ENCODE measurements at places on chromosomes 11 and 22.

DNA sequence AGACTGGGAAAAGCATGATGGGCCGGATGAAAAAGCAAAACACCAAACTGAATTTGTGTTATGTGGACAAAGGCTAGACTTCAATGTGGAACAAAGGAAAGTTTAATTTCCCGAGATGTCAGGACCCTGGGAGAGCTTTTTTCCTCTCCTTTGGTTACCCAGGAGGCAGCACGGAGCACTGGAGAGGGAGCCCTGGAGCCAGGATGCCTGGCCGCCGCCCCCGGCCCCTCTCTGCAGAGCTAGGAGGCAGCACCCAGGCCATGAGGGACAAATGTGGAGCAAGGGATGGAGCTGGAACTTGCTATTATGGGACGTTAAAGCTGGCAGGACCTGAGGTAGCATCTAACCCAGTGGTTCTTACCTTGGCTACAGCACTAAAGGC is 108.9 kb downstream of the MORC2 start:
- DNase-seq = no peak

GRCh38 chr11:61109671-61110070 is 7.4 kb downstream of the CD5 start:
- DNase-seq = no peak

GRCh38 chr22:50047346-50047745 is 10.8 kb downstream of the TTLL8 start:
- no peak for DNase-seq

DNA sequence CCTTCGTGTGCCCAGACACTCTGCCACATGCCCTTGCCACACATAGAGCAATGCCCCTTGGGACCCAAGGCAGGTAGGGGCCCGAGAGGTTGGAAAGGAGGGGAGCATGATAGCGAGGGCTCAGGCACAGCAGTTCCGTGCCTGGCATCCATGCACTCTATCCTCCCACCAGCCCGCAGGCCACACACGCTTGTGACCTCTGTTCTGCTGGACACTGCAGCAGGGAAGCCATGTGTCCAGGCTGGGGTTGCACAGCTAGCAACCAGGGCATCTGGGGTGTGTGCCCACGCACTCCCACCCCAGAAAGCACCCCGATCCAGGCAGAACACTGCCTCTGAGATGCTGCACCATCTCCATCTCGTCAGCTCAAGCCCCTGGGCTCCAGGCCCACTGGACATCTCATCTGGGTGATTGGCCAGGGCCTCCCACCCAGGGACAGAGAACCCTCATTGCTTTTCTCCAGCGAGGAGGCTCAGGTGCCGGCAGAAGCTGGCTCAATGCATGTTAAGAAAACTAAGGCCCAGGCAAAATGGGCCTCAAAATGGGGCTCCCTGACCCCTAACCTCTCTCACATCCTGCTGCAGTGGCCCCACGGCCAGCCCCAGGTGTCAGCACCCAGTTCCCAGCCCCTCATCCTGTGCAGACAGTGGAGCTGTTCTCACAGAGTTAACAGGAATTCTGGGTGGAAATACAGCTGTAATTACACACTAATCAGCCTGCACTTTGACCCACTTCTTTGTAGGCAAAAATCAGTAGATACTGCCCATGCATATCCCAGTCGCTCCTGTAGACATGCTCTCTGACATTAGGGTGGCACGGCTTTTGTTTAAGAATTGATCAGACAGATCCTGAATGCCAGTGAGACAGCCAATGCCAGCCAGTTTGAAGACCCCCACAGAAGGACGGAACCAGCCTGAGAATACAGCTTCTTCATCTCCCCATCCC is 173.9 kb upstream of the B3GAT1 start:
- no peak for DNase-seq

- no peak for DNase-seq
Observed at GRCh38 chr11:72665911-72666472, 8.2 kb downstream of the PDE2A start.

DNA sequence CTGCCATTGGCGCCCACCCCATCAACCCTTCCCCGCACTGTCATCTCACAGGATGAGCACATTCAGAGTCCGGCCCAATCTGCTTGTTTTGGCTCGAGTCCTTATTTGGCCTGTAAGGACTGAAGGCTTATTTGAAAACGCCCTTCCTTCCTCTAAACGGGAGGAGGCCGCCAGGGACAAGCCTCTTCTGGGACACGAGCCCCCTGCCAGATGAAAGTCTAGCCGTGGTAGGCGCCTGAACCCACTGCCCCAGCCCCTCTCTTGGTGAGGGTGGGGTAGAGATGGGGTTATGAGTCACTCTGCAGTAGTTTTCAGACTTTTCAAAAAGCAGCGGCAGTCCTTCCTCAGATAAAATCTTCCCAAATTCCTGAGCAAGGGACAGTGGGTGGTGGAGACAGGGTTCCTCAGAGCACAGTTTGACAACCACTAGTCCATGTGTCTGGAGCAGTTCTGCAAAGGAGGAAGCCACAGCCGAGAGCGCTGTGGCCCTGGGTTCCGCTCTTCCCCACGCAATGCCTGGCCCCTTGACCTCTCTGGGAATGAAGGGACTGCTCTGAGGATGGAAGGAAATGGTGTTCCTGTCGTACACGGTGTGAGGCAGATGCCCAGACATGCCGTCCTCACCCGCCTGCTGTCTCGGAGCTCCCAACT is 57.0 kb downstream of the MYH9 start:
- no peak for DNase-seq

- no peak for DNase-seq
Observed at GRCh38 chr22:19766240-19766510, 5.6 kb downstream of the TBX1 start.

GRCh38 chr11:123413636-123414035 is 16.4 kb upstream of the GRAMD1B start:
- no peak for DNase-seq

GRCh38 chr11:72972496-72973128 is 158.4 kb downstream of the ATG16L2 start:
- DNase-seq = no peak

Measured in stimulated activated naive CD4-positive, alpha-beta T cell (primary cell).